ENCODE measurements at places on chromosomes 7 and 10.

- no peak for DNase-seq
Measured at GRCh38 chr7:28435732-28436378, 23.5 kb downstream of the CREB5 start.

DNA sequence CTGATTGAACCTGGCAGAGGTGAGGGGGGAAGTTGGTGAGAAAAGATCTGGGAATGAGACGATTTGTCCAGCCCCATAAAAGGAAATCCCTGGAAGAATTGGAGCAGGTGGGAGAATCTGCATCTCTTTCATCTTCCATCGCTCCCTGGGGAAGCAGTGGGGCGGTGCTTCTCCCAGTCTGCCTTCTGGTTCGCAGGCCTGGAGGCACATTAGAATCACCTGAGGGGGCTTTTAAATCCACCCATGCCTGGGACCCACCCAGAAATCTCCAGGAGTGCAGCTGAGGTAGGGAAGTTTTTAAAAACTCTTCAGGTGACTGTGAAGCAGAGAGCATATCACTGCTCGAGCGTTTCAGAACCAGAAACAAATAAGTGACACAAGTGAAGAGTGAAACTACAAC, 26.7 kb upstream of the SYPL1 start:
- DNase-seq = no peak

- DNase-seq = no peak
Measured at GRCh38 chr7:137439829-137440825, 96.6 kb upstream of the PTN start.

GRCh38 chr10:124450783-124451057, 885 bp upstream of the NKX1-2 start:
- no peak for DNase-seq

- DNase-seq = no peak
Measured at GRCh38 chr7:121084256-121084655, 95.7 kb downstream of the CPED1 start.

GRCh38 chr7:150325110-150325611, 1.8 kb upstream of the ACTR3C start:
- no peak for DNase-seq

DNA sequence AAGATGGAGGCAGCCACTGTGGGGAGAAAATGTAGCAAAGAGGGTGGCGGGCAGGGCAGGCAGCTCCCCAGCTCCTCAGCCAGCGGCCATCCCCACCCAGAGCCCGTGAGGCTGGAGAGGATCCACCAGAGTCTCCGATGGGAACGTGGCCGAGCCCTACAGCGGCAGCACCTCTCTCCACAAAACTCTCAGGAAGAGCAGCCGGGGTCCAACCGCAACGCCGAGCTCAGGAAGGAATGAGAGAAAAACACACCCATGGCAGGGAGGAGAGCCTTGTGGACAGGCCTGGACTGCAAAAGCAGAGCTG, 54.0 kb upstream of the ADGRA1 start:
- no peak for DNase-seq

DNA sequence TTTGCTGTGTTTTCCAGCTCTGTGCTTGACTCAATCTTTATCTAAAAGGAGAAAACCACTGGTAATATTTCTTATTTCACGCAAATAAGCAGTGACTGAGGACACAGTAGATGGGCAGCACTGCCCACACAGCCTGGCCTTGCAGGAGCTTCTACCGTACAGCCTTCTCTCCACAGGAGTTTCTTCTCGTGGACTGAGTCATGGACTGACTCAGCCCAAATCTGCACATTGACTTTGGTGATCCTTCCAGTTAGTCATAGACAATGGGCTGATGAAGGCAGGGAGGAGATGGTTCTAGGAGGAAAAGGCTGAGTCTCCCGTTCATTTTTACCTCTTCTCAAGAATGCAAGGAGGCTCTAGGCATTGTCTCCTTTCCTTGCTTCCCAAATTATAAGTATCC, 200.7 kb downstream of the RAPGEF5 start:
- DNase-seq = no peak

GRCh38 chr7:37113661-37114355, 334.9 kb downstream of the ELMO1 start:
- DNase-seq = no peak

DNA sequence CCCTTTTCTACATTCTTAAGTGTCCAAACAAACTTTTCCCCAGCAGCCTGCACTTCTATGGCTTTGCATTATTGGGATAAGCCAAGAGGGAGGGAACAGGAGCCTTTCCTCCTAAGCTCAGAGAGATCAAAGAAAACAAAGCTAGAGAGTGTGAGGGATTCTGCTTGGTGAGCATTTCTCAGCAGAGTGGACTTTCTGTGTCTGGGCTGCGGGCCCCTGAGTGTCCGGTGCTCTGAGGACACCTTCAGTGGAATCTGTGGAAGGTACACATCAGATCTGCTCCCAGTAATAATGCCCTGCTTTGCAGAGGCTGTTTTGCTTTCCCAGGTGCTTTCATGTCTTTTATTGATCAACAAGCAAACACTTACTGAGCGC, 50.2 kb downstream of the KCNMA1 start:
- no peak for DNase-seq

- no peak for DNase-seq
Measured at GRCh38 chr7:76333511-76334101, 25.2 kb downstream of the YWHAG start.

- no peak for DNase-seq
Measured at GRCh38 chr7:150947241-150947745, 30.8 kb downstream of the KCNH2 start.

DNA sequence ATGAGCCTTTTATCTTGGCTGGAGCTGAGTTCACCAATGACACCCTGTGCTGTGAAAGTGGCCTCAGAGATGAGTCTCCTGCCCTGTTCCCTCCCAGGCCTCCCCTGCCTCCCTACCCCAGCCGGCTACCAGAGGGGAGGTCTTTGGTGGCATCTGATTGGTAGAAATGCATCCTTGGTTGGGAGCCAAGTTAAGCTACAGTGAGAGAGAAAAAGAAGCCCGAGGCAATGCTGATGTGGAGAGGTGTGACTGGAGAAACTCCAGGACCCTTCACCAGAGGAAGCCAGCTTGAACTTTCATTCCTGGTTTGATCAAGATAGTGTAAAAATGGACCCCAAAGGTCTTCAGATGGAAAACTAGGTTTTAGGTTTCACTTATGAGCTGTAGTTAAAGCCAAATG, 191.1 kb upstream of the TCF7L2 start:
- DNase-seq = no peak

DNA sequence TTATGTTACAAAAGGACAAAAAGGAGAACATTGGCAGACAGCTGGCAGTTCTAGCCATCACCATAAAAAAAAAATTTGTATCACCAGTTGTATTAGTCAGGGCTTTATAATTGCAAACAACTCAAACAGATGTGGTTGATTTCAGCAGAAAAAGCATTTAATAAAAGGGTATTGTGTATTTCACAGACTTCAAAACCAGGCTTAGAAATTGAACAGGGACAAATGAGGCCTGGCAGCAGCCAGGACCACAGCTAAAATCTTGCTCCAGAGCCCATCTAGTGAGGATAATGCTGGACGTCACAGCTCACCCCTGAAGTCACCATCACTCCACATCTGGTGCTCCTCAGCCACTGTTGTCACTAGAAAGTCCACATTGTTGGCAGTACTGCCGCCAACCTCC, 52.9 kb upstream of the CALD1 start:
- DNase-seq = no peak

- no peak for DNase-seq
Measured at GRCh38 chr10:44478876-44479705, 94.2 kb upstream of the CXCL12 start.

- DNase-seq = no peak
Measured at GRCh38 chr7:27901028-27901760, 161.2 kb downstream of the TAX1BP1 start.

DNA sequence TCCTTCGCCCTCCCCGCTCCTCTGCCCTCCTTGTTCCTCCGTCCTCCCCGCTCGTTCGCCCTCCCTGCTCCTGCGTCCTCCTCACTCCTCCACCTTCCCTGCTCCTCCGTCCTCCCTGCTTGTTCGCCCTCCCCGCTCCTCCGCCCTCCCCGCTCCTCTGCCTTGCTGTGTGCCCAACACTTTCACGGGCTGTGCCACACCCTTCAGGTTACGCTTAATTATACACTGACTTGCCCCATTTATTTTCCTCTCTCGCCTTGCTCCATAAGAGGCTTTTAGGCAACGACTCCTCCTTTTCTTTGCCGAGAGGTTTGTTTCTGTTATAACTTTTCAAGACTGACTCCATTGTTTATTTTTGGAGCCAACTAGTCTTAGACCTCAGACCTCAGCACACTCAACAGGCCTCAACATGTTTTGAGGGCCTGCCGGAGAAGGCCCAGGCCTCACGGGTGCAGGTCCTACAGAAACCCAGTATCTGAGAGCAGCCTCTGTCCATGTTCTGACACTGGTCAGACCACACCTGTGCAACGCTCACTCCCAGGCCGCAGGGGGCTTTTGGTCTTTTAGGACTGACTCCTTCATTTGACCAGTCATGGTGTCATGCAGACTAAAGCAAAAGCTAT, 18.2 kb upstream of the PRKAG2 start:
- no peak for DNase-seq

- no peak for DNase-seq
Measured at GRCh38 chr7:56009695-56010094, 41.5 kb downstream of the PSPH start.

DNA sequence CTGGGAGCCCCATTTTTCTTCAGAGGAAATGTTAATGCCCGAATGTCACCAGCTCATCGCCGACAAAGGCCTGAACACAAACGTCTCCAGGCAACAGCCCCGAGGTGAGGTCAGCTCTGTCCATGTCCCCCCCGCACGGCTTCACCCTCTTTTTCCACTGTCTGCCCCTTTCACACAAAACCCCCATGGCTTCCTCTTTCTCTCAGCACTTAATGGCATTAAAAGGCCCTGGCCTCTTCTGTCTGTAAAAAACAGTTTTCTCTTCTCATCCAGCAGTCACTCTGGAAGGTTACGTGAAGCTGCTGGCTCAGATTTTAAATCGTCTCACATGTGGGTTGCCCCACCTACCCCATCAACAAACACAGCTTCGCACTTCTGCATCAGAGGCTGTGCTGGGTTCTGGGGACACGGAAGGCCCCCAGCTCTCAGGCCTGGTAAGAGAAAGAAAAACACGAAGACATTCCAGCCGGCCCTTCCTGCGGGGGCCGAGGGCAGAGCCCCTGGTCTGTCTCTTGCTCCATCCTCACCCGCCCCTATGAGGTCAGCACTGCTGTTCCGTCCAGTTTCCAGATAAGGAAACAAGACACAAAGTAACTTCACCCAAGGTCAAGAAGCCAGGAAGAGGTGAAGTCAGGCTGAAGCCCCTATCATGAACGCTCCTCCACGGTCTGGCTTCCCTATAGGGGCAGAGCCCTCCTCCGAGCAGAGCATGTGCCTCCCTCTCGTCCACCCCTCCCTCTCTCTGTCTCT, 91.1 kb upstream of the PDGFA start:
- no peak for DNase-seq

GRCh38 chr10:116925056-116925455, 75.8 kb downstream of the ENO4 start:
- DNase-seq = no peak

DNA sequence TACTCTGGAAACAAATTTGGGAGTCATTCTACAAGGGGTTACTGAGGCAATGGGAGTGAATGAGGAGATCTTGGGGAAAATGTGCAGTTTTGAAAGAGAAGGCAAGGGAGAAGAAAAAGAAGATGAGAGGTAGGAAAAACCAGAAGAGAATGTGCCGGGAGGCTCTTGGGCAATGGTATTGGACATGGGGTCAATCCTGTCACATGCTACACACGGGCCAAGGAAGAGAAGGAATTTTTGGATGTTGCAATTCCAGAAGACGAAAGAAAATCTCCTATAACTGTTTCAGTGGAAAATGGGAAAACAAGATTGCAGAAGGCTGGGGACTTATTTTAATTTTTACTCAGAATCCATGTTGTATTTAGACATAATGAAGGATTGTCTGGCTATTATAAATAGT, 615.0 kb downstream of the PHTF2 start:
- no peak for DNase-seq

- DNase-seq = no peak
Measured at GRCh38 chr10:60816628-60817397, 38.5 kb downstream of the CDK1 start.

- no peak for DNase-seq
Measured at GRCh38 chr7:116713918-116714317, 41.9 kb downstream of the MET start.

DNA sequence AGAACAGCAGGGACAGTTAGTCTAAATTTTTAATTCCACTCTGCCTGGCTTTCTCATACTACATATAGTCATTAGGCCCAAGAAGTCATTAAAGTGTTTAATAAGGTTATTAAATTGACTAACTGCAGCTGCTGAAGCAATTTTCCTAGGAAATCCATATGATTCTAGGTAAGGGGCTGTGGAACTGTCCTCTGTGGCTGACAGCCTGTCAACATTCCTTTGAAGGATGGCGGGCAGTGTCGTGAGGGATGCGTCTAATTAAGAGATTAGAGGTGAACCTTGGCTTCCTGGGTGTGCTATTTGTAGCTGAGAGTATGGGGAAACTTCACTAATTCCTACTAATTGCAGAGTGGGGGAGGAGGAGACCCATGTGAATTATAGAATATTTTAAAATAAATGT, 64.6 kb downstream of the SNX10 start:
- no peak for DNase-seq

GRCh38 chr10:118986815-118987790, 42.4 kb upstream of the NANOS1 start:
- DNase-seq = no peak

DNA sequence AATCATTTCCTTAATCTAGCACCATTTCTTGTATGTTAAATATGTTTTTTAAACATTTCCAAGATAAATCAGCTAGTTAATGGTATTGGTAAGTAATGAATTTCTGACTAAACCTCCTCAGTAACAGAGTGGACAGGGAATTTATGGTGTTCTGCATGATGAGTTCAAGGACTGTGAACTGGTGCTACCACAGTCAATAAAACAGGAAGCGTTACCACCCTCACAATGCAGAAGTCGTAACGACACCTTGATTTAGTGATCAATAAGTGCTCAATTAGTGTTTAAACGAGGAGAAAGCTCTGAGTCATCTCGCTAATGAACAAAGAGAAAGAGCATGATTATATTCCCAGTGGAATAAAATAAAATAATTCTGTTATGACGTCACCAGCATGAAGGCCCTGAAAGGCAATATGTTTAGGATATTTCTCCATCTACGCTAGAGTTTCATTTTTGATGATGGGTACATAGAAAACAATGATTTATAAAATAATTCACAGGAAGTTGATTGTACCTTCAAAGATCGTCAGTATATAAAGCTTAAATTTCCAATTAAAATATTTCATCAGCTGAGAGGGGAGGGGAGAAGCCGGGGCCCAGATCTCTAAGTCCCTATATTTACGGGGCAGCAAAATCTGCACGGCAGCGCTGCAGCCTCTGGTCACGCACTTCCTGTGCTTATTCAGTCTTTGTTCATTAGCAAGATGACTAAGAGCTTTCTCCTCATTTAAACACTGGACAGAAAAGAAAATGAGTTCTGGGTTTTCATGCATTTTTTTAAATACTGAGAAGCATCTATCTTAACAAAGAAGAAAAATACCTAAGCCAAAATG, 400.5 kb downstream of the PTPRN2 start:
- no peak for DNase-seq
